Upper lobe of left lung (tissue), 6 donors: ENCODE measurements at places on chromosomes 13 and 19. TPM values are rescaled to one million over a fixed set of nuclear protein-coding genes. Genes with fewer than 3 reads are reported as not detected.
A peak's percentile ranks its signal among the peaks of the same experiment; 100 is the strongest.

- H3K36me3 ChIP-seq, result no peaks in the 10 kb centered on the region
- no peak overlapping the region for H3K27ac ChIP-seq
- no peaks in the 10 kb centered on the region for H3K4me1 ChIP-seq
- no peaks in the 10 kb centered on the region for H3K27me3 ChIP-seq
- no peak overlapping the region for H3K4me3 ChIP-seq
- no peak for DNase-seq
Measured at GRCh38 chr13:76472916-76473315, 413.3 kb downstream of the KCTD12 start.

DNA sequence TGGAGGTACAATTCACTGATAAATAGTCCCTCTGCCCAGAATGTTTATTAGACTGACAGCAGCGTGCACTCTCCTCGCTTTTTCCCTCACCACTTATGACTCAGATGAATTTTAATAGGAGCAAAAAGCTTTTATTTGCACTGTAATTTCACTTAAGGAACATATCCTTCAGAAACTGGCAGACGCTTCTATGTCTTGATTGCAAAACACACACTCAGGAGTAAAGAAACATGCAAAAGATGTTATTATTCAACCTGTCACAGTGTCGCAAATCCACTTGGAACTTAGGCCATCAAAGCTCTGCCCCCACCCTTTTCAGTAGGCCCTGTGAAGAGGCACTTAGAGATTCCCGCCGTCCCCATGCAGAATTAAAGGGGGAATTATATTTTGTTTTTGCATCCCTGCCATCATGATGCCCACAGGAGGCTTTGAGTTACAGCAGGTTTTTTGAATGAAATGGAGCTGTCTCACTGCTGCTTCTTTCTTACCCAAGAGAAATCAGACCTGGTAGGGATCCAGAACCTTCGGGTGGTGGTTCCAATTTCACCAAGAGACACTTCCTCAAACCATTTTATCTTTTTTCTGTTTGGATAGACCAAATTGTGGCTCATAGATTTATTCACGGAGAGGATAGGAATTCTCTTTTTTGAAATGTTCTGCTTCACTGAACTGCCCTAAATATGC, 74.5 kb downstream of the GGACT start:
- no peak overlapping the region for H3K4me3 ChIP-seq
- DNase-seq, result no peak
- no peak overlapping the region for H3K27ac ChIP-seq
- H3K4me1 ChIP-seq, result no peaks in the 10 kb centered on the region
- no peaks in the 10 kb centered on the region for H3K36me3 ChIP-seq

DNA sequence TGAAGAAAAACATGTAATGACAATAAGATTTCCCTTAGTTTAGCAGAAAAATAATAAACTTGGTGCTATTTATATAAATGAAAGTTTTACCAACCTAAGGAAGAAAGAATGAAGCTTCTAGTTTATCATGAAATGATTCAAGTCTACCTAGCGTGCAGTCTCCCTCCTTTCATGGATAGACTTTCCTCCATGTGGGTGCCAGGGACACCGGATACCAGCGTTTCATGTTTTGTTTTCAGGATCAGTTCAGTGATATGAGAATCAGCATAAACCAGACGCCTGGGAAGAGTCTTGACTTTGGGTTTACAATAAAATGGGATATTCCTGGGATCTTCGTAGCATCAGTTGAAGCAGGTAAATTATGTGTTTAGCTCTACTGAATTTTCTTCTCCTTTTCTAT, 196.7 kb downstream of the LMO7 start:
- peaks cover 7% of the 10 kb centered on the region for H3K4me1 ChIP-seq
- no peak overlapping the region for H3K4me3 ChIP-seq
- H3K27me3 ChIP-seq, result no peaks in the 10 kb centered on the region
- H3K36me3 ChIP-seq, result no peaks in the 10 kb centered on the region

DNA sequence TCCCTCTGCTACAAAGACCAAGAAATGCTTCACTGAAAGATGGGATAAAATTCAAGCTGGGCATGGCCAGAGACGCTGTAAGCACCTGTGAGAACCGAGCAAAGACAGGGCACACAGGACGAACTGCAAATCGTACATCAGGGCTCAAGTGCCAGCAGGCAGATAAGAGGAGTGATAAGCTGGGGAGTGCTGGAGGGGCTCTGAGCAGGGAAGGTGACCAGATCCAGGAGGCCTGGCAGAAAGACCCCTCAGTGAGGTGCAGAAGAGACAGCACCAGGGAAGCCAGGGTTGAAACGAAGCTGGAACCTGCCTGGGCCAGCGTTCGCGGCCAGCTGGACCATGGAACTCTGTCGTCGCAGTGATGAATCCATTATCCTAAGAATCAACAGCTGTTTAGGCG, 10.2 kb downstream of the RAB20 start:
- H3K27ac ChIP-seq, result no peak overlapping the region
- H3K36me3 ChIP-seq, result no peaks in the 10 kb centered on the region
- no peaks in the 10 kb centered on the region for H3K27me3 ChIP-seq
- H3K4me3 ChIP-seq, result no peak overlapping the region

DNA sequence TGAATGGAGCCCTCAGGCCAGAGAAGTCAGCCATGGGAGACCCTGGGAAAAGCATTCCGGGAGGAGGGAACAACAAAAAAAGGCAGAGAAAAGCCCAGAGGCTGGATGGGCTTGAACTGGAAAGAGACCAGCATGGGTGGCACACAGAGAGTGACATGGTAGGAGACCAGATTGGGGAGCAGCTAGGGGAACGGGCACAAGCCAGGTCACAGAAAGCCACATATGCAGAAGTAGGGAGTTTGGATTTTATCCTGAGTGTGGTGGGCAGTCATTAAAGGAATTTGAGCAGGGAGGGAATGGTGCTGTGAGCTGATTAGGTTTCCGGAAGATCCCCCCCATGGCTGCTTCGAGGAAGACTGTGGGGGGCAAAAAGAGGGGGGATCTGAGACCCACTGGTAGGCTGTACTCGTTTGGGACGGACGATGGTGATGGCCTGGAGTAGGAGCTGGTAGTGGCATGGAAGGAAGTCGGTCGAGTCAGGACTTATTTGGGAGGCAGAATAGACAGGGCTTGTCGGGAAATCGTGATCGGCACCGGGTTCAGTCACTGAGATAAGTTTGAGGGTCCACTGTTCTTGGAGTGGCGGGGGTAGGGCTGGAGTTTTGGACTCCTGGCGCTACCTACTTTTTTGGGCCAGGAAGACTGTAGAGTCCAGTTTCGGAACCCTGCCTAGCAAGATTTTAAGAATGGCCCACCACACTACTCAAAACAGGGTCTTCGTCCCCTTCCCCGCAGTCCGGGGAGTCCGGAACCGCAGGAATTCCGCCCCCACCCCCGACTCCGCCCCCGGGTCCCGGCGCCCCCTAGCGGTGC, 949 bp downstream of the SERTAD1 start:
- peaks cover 53% of the 10 kb centered on the region for H3K4me1 ChIP-seq
- H3K27me3 ChIP-seq, result no peaks in the 10 kb centered on the region
- peak overlapping the region; percentile 100 for H3K27ac ChIP-seq
- H3K36me3 ChIP-seq, result peaks cover 21% of the 10 kb centered on the region
- H3K4me3 ChIP-seq, result peak overlapping the region; percentile 55
- DNase-seq, result peak; percentile 39

DNA sequence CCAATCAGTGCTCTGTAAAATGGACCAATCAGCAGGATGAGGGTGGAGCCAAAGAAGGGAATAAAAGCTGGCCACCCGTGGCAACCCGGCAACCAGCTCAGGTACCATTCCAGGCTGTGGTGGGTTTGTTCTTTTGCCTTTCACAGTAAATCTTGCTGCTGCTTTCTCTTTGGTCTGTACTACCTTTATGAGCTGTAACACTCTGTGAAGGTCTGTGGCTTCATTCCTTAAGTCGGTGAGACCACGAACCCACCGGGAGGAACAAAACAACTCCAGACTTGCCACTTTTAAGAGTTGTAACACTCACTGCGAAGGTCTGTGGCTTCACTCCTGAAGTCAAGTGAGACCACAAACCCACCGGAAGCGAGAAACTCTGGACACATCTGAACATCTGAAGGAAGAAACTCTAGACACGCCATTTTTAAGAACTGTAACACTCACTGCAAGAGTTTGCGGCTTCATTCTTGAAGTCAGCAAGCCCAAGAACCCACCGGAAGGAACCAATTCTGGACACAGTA, 16.5 kb upstream of the SPACA6 start:
- no peak for DNase-seq
- no peaks in the 10 kb centered on the region for H3K27me3 ChIP-seq
- H3K36me3 ChIP-seq, result no peaks in the 10 kb centered on the region
- H3K27ac ChIP-seq, result no peak overlapping the region
- H3K4me3 ChIP-seq, result no peak overlapping the region

DNA sequence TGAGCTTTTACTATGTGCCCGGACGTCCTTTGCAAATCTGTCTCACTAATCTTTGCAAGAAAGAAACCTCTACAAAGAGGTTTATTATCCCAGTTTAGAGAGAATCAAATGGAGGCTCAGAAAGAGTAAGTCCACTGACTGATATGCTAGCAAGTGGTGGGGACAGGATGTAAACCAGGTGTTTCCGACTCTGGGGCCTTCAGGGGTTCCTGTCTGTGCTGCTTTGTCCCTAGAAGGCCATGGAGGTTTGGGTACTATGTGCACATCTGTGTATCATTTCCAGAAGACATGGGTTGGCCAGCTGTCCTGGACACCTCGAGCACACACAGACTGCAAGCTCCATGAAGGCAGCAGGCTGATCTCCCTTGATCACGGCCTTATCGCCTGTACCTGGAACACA, 1.2 kb upstream of the KPTN start:
- no peak overlapping the region for H3K4me3 ChIP-seq
- no peak for DNase-seq
- H3K36me3 ChIP-seq, result peaks cover 27% of the 10 kb centered on the region
- no peaks in the 10 kb centered on the region for H3K27me3 ChIP-seq

- H3K4me3 ChIP-seq, result peak overlapping the region; percentile 60
- H3K27me3 ChIP-seq, result no peaks in the 10 kb centered on the region
- H3K4me1 ChIP-seq, result peaks cover 24% of the 10 kb centered on the region
- DNase-seq, result no peak
- H3K27ac ChIP-seq, result peak overlapping the region; percentile 91
Measured at GRCh38 chr19:47601180-47601904, 7.6 kb upstream of the BICRA start.

Gene ATP4B
- total RNA-seq, result not detected
